Cardiac muscle cell (in vitro differentiated cells and primary cell): ENCODE measurements at places on chromosomes 2 and 18. TPM values are rescaled to one million over a fixed set of nuclear protein-coding genes. Genes with fewer than 3 reads are reported as not detected.

The LYG1 gene
- 1.6 TPM in 2 replicates for total RNA-seq

The ZBTB14 gene
- total RNA-seq: 11.7 and 13.8 TPM in 2 replicates

The ADGRF3 gene
- 0.11 and 0.12 TPM in 2 replicates for total RNA-seq

The POTEI gene
- 1.2 and 2.4 TPM in 2 replicates for total RNA-seq

The ALK gene
- total RNA-seq: 0.88 and 4.3 TPM in 2 replicates

- DNase-seq: no peak
- H3K4me1 ChIP-seq: no peaks in the 10 kb centered on the region
- no peaks in the 10 kb centered on the region for H3K36me3 ChIP-seq
- no peak overlapping the region for H3K27ac ChIP-seq
- no peaks in the 10 kb centered on the region for H3K27me3 ChIP-seq
Measured at GRCh38 chr18:69789794-69790193, 157.9 kb downstream of the CD226 start.

The TDRD15 gene
- not detected in 2 replicates for total RNA-seq

The RAB11FIP5 gene
- total RNA-seq: 7.2 and 12.1 TPM in 2 replicates

DNA sequence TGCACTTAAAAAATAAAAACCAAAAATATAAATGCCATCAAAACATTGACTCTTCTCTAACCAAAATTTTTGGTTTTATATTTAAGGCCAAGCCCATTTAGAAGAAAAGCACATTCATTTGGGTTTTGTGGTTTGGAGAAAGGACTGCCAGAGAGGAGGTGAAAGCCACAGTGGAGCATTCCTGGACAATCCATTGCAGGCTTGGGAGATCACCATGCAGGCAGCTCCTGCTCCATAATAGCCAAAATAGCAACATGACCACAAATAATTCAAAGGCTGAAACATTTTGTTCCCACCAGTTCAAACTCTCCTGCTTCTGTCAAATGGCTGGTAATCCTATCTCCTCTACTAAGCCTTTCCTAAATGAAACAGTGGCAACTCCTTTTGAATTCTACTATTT, 73.5 kb downstream of the GALNT3 start:
- H3K27me3 ChIP-seq: no peaks in the 10 kb centered on the region
- H3K4me3 ChIP-seq: no peak overlapping the region
- no peaks in the 10 kb centered on the region for H3K4me1 ChIP-seq
- H3K36me3 ChIP-seq: no peaks in the 10 kb centered on the region
- DNase-seq: no peak

GRCh38 chr2:174248998-174249592, 763 bp upstream of the OLA1 start:
- H3K27me3 ChIP-seq: no peaks in the 10 kb centered on the region
- H3K4me3 ChIP-seq: peak overlapping the region; percentile 56
- DNase-seq: no peak
- H3K36me3 ChIP-seq: peaks cover 6% of the 10 kb centered on the region
- H3K27ac ChIP-seq: peak overlapping the region; percentile 86

DNA sequence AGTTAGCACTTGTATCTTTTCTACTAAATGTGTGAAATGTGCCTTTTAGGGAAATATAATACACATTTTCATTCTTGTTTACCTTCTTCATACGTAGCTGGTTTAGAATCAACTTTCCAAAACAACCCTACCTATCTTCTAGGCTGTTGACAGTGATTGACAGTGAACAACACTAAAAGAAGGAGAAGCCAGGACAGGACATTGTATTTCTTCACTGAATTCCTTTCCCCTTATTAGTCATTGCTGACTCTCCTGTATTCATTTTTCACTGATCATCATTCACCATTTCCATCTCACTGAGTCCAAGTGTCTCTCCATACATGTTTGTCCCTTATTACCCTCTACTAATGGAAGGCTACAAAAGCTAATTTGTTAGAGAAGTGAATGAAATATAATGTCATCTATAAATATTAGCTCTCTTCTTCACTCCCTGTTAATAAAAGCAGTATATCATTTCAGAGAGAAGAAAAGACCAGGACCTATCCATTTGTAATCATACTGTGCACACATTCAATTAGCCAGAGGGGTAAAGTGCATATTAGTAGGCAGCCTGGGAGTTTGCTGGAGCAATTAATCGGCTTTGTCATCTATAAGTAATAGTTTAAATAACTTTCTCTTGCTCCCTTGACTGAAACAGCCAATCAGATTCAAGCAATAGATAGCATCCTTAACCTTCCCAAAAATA, 192.5 kb upstream of the FOSL2 start:
- DNase-seq: no peak
- H3K27me3 ChIP-seq: no peaks in the 10 kb centered on the region
- no peak overlapping the region for H3K4me3 ChIP-seq
- H3K27ac ChIP-seq: no peak overlapping the region

- no peak for DNase-seq
- no peaks in the 10 kb centered on the region for H3K27me3 ChIP-seq
- no peak overlapping the region for H3K27ac ChIP-seq
Measured at GRCh38 chr2:128160616-128161275, 69.7 kb downstream of the UGGT1 start.

The DSG1 gene
- total RNA-seq: not detected in 2 replicates

- DNase-seq: peak; percentile 51
- H3K4me1 ChIP-seq: no peaks in the 10 kb centered on the region
- H3K36me3 ChIP-seq: peaks cover 15% of the 10 kb centered on the region
- no peak overlapping the region for H3K27ac ChIP-seq
- no peak overlapping the region for H3K4me3 ChIP-seq
Measured at GRCh38 chr2:127305990-127306585, 12.1 kb upstream of the ERCC3 start.

The HOXD1 gene
- not detected in 2 replicates for total RNA-seq

DNA sequence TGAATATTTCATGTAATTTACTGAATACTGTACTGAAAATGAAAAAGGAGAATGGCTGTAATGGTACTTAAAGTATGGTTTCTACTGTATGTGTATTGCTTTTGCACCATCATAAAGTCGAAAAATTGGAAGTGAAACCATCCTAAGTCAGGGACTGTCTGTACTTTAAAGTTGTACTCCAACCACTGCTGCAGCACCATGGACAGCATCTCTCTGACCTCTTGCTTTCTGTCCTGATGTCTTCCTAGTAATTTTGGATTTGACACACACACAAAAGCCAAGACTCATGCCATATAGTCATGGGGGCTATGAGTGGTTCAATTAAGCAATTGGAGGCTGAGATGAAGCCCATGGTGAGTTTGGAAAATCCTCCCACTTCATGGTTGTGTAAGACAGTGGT, 256.3 kb upstream of the PKDCC start:
- H3K27me3 ChIP-seq: no peaks in the 10 kb centered on the region
- H3K27ac ChIP-seq: no peak overlapping the region
- H3K4me1 ChIP-seq: no peaks in the 10 kb centered on the region
- H3K4me3 ChIP-seq: no peak overlapping the region

The CD8B gene
- total RNA-seq: not detected in 2 replicates

- peaks cover 3% of the 10 kb centered on the region for H3K36me3 ChIP-seq
- no peak overlapping the region for H3K27ac ChIP-seq
- DNase-seq: no peak
- peaks cover 2% of the 10 kb centered on the region for H3K4me1 ChIP-seq
- H3K27me3 ChIP-seq: no peaks in the 10 kb centered on the region
Measured at GRCh38 chr2:84963692-84964405, 7.1 kb upstream of the KCMF1 start.

The CNTNAP5 gene
- total RNA-seq: 0.03 TPM in 1 of 2 replicates, not detected in the other

DNA sequence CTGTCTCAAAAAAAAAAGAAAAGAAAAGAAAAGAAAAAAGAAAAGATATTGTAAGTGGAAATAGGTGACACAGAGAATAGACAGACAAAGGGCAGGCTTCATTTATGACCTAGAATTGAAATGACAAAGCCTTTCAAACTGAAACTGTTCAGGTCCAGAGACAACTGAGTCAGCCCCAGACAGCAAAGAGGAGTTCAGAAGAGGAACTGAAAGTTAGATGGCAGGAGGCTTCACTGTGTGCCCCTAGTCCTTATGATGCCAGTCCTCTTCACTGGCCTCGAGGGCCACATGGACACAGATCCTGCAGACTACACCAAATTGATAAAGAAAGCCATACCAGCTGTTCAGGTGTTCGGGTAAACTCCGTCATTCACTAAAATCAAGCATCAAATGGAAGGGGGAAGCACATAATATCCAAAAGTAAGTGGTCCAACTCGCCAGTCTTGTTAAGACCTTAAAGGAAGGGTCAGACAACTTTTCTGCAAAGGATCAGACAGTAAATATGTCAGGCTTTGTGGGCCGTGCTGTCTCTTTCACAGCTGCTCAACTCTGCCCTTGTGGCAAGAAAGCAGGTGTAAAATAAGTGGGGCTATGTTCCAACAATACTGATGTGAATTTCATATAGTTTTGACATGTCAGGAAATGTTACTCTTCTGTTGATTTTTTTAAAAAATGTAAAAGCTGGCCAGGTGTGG, 231.9 kb upstream of the MGAT5 start:
- H3K4me3 ChIP-seq: no peak overlapping the region
- no peaks in the 10 kb centered on the region for H3K27me3 ChIP-seq
- DNase-seq: no peak
- no peaks in the 10 kb centered on the region for H3K36me3 ChIP-seq

The CERKL gene
- total RNA-seq: 0.11 and 0.15 TPM in 2 replicates

- no peak overlapping the region for H3K27ac ChIP-seq
- H3K27me3 ChIP-seq: no peaks in the 10 kb centered on the region
- no peaks in the 10 kb centered on the region for H3K4me1 ChIP-seq
- H3K4me3 ChIP-seq: no peak overlapping the region
- peak; percentile 64 for DNase-seq
- H3K36me3 ChIP-seq: no peaks in the 10 kb centered on the region
Measured at GRCh38 chr2:63788071-63788470, 53.6 kb upstream of the UGP2 start.

- H3K27me3 ChIP-seq: no peaks in the 10 kb centered on the region
- no peak overlapping the region for H3K4me3 ChIP-seq
- no peak for DNase-seq
- no peaks in the 10 kb centered on the region for H3K4me1 ChIP-seq
- no peaks in the 10 kb centered on the region for H3K36me3 ChIP-seq
- H3K27ac ChIP-seq: no peak overlapping the region
Measured at GRCh38 chr2:194363878-194364277, 1293.1 kb upstream of the SLC39A10 start.
